CD4-positive, alpha-beta T cell treated with Interleukin-2 at 100 ng/mL for 4 hours (primary cell): ENCODE measurements at places on chromosomes 12 and 14.

DNA sequence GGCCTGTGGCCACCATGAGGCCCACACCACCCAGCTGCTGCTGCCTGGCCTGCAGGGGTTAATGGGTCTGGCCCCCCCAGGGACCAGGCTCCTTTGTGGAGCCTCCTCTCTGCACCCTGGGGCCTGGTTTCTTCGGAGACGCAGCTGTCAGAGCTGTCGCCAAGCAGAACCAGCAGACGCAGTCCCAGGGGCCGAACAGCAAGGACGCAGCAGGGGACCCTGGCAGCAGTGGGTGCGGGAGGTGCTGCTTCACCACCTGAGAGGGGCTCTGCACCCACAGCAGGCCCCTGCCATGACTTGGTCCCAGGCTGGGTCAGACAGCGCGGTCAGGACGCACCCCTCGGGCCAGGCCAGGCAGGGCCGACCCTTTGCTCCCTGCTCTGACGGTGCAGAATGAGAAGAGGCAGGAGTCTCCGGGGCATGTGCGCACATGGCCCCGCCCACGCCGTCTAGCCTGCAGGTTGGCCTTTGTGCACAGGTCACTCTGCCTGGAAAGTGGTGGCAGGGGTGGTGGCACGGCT is 30.5 kb downstream of the JAG2 start:
- no peak for DNase-seq

DNA sequence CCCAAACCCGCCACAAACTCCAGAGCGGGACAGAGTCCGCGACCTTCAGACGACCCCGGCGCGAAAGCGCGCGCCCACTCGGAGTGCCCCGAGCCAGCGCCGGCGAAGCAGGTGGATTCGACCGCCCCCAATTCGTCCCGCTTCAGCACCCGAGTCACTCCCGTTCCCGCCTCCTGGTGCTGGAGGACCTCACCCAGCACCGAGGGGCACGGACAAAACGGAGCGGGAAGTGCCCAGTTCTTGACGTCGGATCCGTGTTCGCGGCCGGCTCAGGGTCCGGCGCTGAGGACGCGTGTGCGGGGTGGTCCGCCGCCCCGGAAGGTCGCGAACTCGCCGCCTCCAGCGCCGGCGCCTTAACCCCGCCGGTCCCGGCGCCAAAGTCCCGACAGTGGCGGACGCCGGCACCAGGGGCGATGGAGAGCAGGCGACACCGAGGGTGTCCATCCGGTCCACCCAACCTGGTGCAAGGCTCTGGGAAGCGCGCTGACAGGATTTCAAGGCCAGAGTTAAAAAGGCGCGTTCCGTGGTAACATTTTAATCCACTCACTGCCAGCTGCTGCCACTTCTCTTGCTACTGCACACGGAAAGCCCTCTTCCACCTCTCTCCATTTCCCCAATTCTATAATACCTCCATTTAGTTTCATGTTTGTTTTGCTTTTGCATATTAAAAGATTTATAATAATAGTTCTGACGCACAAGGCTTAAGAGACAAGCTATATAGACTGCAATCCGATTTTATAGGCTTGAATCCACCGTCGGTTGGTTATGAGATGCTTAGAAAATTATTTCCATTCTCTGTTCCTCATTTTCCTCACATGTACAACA is 240.0 kb upstream of the CPNE8 start:
- DNase-seq, result no peak

- peak; percentile 14 for DNase-seq
Measured at GRCh38 chr14:22888662-22889061, 5.6 kb downstream of the REM2 start.

GRCh38 chr12:116492703-116493324 is 66.4 kb upstream of the MAP1LC3B2 start:
- no peak for DNase-seq

DNA sequence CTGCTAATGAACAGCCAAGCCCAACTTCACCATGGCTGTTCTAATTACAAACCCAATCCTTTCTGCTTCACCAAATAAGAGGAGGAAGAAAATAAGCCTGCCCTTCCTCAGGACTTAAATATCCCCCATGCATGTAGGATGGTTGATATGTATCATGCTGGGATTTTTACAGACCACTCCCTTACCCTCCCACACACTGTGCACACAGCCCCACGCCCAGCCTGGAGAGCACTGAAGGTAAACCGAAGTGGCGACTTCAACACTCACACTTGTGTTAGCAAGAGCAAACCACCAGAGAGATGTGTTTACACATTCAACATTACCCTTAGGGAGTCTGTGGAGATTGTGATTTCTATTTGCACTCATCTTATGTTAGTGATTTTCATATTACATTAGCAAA is 241.2 kb downstream of the EGLN3 start:
- no peak for DNase-seq

GRCh38 chr14:61090432-61091216 is 109.6 kb downstream of the SLC38A6 start:
- no peak for DNase-seq

DNA sequence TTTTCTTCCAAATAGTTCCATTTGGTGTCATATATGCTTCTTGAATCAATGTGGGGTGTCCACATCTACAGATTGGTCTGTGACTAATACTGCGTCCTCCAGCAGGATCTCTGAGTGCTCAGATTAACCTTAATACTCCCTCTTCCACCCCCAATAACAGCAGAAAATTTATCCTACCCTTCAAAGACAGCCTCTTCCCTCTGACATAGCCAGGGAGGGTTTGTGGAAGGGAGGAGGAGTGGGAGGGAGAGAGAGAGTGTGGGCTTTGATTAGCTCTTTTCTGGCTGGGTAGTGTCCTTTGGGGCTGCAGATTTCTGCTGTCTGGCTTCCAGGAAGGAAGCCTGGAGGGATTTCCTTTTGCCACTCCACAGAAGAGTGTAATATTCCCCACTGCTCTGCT is 220.7 kb downstream of the TTC6 start:
- DNase-seq, result no peak

DNA sequence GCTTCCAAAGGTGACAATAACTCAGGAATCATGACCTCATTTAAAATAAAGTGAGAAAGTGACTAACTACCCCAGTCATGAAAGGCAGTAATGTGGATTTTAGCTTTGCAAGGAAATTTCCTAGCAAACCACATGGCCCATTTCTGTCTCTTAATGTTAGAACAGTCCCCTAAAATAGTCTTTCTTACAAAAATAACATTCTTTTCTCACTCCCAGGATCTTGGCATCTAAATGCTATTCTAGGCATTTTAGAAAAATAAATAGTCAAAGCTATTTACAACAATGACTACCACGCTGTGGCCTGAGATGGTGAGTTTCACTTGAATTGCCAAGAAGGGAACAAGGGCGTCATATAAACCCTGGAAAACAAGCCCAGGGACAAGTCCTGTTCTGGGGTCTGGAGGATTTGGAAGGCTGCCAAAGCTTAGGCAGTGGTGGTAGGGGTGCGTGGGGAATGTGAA is 101.2 kb upstream of the CCDC175 start:
- DNase-seq, result no peak
